ENCODE measurements at places on chromosomes 7 and 10.
A peak's percentile ranks its signal among the peaks of the same experiment; 100 is the strongest.

- no peak for DNase-seq
Measured at GRCh38 chr7:146755585-146755984, 639.0 kb downstream of the CNTNAP2 start.

GRCh38 chr7:69585169-69585568 lies 13.1 kb upstream of the AUTS2 start:
- no peak for DNase-seq

GRCh38 chr7:81408728-81409127 lies 361.1 kb downstream of the HGF start:
- no peak for DNase-seq

DNA sequence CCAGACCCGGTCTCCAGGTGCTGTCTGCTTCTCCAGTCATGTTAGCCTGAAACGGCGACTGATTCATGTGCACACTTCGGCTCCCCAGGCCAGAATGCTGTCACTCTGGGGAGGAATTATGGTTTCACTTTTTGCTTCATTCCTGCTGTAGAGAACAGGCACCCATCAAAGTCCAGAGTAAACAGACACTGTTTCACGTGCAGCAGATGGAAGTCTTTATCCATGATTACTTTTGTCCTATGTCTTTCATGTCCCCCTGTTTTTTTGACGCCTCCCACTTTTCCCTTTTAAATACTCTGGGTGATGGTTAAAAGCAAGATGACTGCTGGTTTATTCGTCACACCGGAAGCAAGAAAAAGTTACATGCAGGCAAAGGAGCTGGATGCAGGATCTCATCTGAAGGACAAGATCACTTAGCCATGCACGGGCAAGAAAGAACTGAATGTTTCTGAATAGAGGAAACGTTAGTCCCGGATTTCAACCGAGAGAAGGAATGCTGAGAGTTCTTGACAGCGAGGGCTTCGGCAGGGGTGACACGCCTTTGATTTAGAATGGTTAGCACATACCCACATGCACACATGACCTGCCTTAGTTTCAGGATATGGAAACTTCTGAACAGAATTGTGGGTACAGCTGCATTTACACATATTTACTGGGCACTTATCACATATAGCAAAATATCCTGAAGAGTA lies 250.0 kb upstream of the KLF6 start:
- DNase-seq, result no peak

DNA sequence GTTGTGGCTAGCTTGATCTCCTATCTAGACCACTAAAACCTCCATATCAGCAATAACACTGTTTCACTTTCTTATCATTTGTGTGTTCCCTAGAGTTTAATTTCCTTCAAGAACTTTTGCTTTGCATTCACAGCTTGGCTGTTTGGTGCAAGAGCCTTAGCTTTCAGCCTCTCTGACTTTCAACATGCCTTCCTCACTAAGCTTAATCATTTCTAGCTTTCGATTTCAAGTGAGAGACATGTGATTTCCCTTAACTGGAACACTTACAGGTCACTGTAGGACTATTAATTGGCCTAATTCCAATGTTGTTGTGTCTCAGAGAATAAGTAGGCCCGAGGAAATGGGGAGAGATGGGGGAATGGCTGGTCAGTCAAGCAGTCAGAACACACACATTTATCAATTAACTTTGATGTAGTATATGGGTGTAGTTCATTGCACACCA lies 10.6 kb upstream of the BPGM start:
- no peak for DNase-seq

GRCh38 chr7:98232799-98233198 lies 19.2 kb downstream of the TECPR1 start:
- DNase-seq, result no peak

- no peak for DNase-seq
Measured at GRCh38 chr10:15751046-15751445, 31.3 kb upstream of the ITGA8 start.

- no peak for DNase-seq
Measured at GRCh38 chr7:55335151-55335550, 30.0 kb upstream of the LANCL2 start.

- no peak for DNase-seq
Measured at GRCh38 chr7:105643384-105643783, 62.1 kb upstream of the EFCAB10 start.

DNA sequence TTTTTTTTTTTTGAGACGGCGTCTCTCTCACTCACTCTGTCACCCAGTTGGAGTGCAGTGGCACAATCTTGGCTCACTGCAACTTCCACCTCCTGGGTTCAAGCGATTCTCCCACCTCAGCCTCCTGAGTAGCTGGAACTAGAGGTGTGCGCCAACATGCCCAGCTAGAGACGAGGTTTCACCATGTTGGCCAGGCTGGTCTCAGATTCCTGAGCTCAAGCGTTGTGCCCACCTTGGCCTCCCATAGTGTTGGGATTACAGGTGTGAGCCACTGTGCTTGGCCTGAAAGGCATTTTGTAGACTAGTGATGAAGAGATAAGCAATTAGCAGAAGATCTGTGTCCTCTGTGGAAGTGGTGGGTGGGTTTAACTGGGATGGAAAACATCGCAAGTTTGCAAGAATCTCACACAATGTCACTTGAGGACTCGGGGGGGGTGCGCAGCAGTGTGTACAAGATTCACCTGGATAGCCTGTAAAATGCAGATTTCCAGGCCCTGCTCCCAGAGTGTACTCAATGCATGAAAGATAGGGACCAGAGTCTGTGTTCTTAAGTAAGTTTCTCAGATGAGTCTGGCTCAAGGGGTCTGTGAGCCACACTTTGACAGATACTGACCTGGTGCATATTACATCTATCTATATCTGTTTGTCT lies 10.9 kb downstream of the CYP17A1 start:
- DNase-seq, result no peak

DNA sequence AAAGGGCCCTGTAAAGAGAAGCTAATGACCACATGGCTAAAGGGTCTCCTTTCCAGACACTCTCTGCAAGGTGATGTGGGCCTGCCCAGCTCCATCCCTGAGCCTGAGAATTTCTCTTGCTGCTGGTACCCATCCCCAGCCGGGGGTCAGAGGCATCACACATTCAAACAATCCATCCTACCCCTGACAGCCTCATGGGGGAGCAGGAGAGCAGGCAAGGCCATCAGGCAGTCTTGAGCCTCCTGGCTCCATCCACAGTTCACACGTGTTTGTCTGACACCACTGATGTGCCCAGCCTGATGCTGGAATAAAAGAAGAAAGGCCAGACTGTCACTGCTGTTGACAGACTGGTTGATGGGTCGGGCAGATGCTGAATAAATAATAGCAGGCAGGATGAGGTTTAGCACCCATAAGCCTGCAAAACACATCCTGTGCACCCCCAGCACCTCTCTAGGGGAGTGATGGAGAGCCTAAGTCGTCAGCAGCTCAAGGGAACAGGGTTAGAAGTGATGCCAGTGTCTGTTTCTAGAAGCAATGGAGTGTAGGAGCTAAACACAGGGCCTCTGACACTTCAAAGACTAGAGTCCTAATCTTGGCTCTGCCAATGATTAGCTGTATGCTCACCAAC lies 43.5 kb downstream of the TLL2 start:
- peak; percentile 16 for DNase-seq

DNA sequence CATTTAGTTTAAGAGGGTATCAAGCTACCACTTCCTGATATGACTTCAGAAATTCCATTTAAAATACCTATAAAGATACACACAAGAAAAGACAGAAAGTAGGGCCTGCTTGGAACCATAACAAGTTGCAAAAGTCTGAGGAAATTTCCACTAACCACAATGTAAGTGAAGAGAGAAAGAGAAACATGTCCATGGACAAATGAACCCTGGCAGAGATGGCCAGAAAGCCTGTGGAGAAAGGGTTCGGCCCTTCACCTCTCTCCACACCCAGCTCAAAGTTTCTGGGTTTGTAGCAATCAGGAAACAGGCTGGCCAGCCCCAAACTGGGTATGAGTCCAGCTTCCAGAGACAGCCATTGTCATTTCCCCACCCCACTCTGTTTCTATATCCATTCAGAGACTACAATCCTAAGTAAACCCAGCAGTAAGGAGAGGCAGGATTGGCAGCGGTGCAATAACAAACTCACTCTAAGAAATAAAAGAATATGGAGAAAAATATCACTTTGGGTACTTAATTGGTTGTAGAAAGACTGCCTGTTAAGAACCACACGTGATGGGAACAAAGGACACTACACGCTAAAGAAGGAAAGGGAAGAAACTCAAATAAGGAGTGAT lies 71.1 kb downstream of the STK17A start:
- no peak for DNase-seq

GRCh38 chr10:102024799-102025198 lies 31.2 kb downstream of the ARMH3 start:
- no peak for DNase-seq

DNA sequence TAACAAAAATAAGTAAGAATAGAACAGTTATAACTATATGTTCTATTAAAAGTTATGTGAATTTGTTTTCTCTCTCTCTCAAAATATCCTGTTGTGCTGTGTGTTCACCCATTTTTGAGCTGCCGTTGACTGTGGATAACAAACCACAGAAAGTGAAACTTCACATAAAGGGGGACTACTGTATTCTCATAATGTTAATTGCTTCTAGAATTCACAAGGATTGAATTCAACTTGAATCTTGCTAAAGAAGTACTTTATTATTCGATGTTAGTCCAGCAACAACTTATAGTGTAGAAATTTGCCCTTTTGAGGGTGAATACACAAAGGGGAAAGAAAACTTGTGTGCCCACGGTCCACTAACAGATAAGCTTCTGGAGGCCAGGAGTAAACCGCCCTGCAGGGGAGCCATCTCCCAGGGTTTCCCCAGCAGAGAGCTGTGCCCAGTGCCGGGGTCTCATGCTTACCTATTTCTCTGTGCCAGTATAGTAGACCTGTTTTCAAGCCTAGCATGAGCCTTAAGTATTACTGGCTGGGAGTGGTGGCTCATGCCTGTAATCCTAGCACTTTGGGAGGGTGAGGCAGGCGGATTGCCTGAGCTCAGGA lies 87.1 kb downstream of the KAT6B start:
- DNase-seq, result no peak

DNA sequence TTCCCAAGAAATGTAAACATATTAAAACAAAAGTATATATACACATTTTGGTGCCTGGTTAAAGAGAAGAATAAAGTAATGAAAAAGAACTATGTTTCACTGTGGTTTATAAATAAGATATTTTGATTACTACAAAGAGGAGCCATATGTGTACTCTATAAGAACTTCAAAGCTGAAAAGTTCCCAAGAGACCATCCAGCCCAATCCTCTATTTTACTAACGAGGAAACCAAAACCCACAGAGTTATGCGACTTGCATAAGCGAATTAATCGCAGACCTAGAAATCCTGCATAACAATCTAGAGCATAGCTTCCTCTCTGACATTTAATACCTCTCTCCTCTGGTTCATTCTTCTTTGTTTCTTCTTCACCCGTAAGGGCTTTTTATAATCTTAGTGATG lies 937.1 kb downstream of the CNTNAP2 start:
- DNase-seq, result no peak

DNA sequence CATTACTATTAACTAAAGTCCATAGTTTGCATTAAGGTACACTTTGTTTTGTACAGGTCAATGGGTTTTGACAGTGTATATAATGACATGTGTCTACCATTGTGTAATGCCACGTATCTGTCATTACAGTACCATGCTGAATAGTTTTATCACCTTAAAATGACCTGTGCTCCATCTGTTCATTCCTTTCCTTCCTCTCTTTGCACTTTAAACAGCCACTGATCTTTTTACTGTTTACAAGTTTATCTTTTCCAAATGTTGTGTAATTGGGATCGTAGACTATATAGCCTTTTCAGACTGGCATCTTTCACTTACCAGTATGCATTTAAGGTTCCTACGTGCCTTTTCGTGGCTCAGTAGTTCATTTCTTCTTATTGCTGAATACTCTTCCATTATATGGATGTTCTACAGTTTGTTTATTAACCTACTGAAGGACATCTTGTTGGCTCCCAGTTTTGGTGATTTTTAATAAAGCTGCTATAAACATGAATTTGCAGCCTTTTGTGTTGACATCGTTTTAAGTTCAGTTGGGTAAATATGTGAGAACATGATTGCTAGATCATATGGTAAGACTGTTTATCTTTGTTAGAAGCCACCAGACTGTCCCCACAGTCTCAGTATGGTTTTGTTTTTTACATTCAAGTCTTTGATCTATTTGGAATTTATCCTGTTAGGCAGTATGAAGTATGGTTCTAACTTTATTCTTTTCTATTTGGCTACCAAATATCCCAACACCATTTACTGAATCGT lies 24.7 kb downstream of the STAM start:
- no peak for DNase-seq

- DNase-seq, result no peak
Measured at GRCh38 chr10:61125560-61126170, 181.7 kb upstream of the RHOBTB1 start.

- DNase-seq, result no peak
Measured at GRCh38 chr10:15168291-15168785, at the start of gene NMT2. Gene NMT2, minus strand, starts transcription at chr10:15168693. Its CDS starts 81 bp downstream, at chr10:15168612.

- no peak for DNase-seq
Measured at GRCh38 chr7:128837521-128837921, 7.3 kb downstream of the FLNC start.

GRCh38 chr7:120837599-120837998 lies 20.3 kb downstream of the TSPAN12 start:
- no peak for DNase-seq

DNA sequence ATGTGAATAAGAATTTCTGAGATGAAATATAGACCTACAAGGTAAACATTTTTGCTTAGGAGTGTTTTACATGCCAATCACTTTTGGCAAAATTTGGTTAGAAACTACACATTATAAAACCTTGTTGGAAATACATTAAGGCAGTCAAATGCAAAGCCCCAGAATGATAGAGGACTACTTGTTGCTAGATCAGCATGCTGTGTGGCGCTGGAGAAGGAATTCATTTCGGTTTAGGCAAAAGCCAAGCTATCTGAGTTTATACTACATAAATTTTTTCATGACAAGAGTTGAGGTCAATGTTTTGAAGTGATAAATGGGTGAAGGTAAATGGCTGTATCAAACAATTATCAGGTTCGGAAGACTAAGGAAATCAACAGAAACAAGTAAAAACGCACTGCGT lies 2.3 kb downstream of the BMPER start:
- no peak for DNase-seq

- no peak for DNase-seq
Measured at GRCh38 chr10:112526139-112526538, 79.1 kb downstream of the VTI1A start.

GRCh38 chr10:117188371-117188770 lies 8.9 kb upstream of the KCNK18 start:
- DNase-seq, result no peak

DNA sequence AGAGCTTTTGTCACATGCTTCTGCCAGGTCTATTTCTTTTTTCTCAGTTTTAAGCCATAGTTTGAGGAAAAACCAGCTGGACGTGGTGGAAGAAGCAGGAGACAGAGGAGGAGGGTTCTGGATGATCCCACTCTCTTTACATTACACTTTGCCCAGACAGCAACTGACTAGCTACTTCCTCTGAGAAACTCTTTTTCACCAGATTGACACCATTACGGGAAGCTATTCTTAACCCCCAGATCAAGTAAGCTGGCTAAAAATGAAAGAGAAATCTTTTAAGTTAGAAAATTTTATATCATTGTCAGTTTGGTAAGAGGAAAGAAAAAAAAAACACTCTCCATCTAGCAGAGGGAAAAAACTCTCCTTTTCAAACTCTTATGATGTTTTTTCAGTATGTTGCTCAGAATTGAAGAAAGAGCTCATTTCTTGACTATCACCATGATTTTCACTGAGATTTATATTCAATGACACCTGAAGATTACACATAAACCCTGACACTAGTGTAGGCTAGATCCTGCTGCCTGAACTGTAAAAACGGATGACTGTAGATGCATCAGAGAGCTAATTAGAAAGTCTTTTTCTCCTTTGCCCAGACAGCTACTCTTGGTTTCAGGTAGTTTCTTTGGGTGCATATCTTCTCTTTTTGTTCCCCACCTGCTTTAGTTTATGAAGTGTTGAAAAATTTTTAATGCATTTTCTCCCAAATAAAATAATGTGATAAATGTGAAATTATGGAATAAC lies 203.1 kb downstream of the TFEC start:
- no peak for DNase-seq
